ENCODE measurements at places on chromosomes 4 and X. TPM values are rescaled to one million over a fixed set of nuclear protein-coding genes. Genes with fewer than 3 reads are reported as not detected.

DNA sequence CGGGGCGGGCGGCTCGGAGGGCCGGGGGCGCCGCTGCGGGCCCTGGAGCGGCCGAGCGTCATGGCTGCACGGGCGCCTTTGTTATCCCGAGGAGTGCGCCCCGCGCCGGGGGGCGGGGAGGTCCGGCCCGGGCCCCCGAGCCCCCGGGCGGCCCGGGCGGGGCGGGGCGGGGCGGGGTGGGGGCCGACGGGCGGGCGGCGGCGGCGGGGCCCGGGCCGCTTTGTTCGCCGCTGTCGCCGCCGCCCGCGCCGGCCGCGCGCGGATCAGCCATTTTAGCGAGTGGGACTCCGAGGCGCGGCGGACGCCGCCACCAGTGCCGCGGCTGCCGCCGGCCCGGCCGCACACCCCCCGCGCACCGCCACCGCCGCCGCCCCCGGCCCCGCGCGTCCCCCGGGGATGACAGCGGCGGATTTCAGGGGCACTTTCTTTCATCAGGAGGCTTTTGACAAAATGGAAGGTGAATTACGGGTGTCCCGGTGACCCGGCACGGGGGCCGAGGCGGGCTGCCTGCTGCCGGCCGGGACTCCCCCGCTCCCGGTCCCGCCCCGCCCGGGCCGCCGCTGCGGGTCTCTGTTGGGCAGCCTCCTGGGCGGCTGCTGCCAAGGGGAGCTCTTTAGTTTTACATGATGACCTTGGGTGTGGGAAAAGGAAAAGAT, 1.2 kb downstream of the HMGB3 start:
- no peaks in the 10 kb centered on the region for H3K27me3 ChIP-seq
- peak overlapping the region; percentile 63 for H3K27ac ChIP-seq
- peaks cover 14% of the 10 kb centered on the region for H3K4me1 ChIP-seq
- H3K36me3 ChIP-seq = peaks cover 29% of the 10 kb centered on the region
- peak overlapping the region; percentile 76 for H3K4me3 ChIP-seq

The BGN gene
- 1.4 TPM for total RNA-seq

DNA sequence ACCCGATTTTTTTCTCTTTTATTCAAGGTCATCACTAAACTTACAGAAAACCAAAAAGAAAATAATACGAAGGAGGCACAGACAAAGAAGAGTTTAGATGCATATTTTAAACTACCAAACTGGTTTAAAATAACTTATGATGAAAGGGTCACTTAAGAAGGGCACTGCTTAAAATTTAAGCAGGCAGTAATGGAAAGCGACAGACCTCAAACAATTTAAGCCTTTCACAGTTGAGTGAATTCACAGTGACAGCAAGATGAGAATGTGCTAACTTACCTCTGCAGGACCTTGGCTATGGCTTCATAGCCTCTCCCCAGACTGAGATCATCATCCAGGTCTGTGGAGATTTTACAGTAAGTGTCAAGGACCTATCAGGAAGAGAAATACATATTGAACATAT, 112.1 kb downstream of the TTC29 start:
- DNase-seq = no peak
- H3K4me3 ChIP-seq = no peak overlapping the region
- H3K27me3 ChIP-seq = peaks cover 71% of the 10 kb centered on the region
- no peaks in the 10 kb centered on the region for H3K4me1 ChIP-seq
- no peak overlapping the region for H3K27ac ChIP-seq

DNA sequence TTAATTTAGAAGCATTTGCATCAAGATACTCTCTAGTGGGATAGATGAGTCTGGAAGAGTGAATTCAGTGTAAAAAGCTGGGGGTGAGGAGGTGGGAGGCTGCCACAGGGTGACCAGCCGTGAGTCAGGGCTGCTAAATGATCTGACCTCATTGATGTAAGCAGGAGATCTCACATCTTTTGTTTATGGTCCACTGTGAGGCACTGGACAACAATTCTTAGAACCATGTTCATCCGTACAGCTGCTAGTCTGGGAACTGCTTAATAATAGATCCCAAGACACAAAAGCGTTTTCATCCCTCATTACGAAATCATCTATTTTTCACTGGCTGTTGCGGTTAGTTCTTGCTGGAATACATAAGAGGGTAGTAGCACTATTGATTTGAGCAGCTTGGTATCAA, 14.1 kb downstream of the KLF3 start:
- H3K36me3 ChIP-seq = peaks cover 37% of the 10 kb centered on the region
- peaks cover 45% of the 10 kb centered on the region for H3K4me1 ChIP-seq
- no peaks in the 10 kb centered on the region for H3K27me3 ChIP-seq
- no peak for DNase-seq
- H3K27ac ChIP-seq = peak overlapping the region; percentile 77
- H3K4me3 ChIP-seq = no peak overlapping the region

GRCh38 chr4:82865592-82865991, 25.4 kb downstream of the SEC31A start:
- no peaks in the 10 kb centered on the region for H3K27me3 ChIP-seq
- peaks cover 20% of the 10 kb centered on the region for H3K4me1 ChIP-seq
- H3K36me3 ChIP-seq = peaks cover 100% of the 10 kb centered on the region
- peak; percentile 86 for DNase-seq
- H3K4me3 ChIP-seq = peak overlapping the region; percentile 33
- peak overlapping the region; percentile 96 for H3K27ac ChIP-seq

GRCh38 chrX:42530027-42530426, 247.9 kb downstream of the PPP1R2C start:
- H3K4me1 ChIP-seq = peaks cover 6% of the 10 kb centered on the region
- no peaks in the 10 kb centered on the region for H3K36me3 ChIP-seq
- H3K27ac ChIP-seq = no peak overlapping the region

GRCh38 chr4:22814906-22815305, 122.2 kb downstream of the GBA3 start:
- H3K4me1 ChIP-seq = peaks cover 4% of the 10 kb centered on the region
- H3K27me3 ChIP-seq = no peaks in the 10 kb centered on the region

- no peak overlapping the region for H3K4me3 ChIP-seq
- H3K36me3 ChIP-seq = peaks cover 17% of the 10 kb centered on the region
- H3K27me3 ChIP-seq = peaks cover 88% of the 10 kb centered on the region
- peak; percentile 86 for DNase-seq
These were observed 125.3 kb downstream of the COL4A6 start for GRCh38 chrX:108312957-108313356.

GRCh38 chrX:49291615-49292337, 11.7 kb upstream of the GAGE10 start:
- peak; percentile 57 for DNase-seq
- H3K36me3 ChIP-seq = no peaks in the 10 kb centered on the region
- H3K27me3 ChIP-seq = peaks cover 13% of the 10 kb centered on the region
- no peak overlapping the region for H3K27ac ChIP-seq

- H3K27me3 ChIP-seq = no peaks in the 10 kb centered on the region
- peaks cover 7% of the 10 kb centered on the region for H3K36me3 ChIP-seq
- DNase-seq = no peak
- no peak overlapping the region for H3K4me3 ChIP-seq
These were observed 1679.2 kb upstream of the TENM3 start for GRCh38 chr4:180564026-180564425.

The TRIM61 gene
- 0.26 TPM for total RNA-seq

The MFSD8 gene
- total RNA-seq = 24.1 TPM

DNA sequence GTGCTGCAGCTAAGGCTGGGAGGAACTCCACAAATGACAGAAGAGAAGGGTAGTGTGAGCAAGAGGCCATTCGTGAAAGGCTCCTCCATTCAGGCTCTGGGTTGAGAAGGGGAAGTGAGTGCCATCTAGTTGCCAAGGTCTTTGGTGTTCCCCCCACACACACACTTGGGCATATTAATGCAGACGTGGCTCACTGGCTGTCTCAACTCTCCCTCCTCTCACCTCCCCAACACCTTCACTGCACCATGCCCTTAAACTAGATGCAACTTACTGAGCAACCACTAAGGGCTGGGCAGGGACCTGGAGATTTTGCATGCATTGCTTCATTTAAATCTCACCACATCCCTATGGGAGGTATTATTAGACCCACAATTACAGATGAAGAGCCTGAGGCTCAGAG, 8.7 kb downstream of the CLRN2 start:
- peaks cover 10% of the 10 kb centered on the region for H3K27me3 ChIP-seq
- H3K4me1 ChIP-seq = no peaks in the 10 kb centered on the region
- no peaks in the 10 kb centered on the region for H3K36me3 ChIP-seq
- H3K27ac ChIP-seq = no peak overlapping the region

DNA sequence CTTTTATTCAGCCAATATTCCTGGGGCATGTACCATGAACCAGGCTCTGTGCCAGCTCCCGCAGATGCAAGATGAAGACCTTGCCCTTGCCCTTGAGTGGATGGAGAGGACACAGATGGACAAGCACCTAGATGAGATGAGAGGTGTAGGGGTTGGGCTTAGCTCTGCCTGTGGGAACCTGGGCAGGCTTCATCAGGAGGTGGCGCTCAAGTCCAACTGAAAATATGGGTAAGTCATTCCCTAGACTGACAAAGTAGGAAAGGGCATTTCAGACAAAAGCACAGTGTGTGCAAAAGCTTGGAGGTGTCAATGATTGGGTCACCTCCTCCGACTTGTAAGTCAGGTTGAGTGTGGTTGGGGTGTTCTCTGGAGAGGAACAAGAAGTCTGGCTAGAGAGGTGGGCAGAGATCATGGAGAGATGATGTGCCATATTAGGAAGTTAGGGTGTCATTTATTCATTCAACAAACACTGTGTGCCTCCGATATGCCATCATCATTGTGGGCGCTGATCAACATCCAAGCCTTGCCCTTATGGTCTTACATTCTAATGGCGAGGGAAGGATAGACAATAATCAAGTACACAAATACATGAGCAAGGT, 64.6 kb downstream of the ANAPC4 start:
- no peaks in the 10 kb centered on the region for H3K36me3 ChIP-seq
- no peaks in the 10 kb centered on the region for H3K27me3 ChIP-seq
- peak; percentile 72 for DNase-seq
- H3K27ac ChIP-seq = no peak overlapping the region
- H3K4me1 ChIP-seq = no peaks in the 10 kb centered on the region
- no peak overlapping the region for H3K4me3 ChIP-seq

The SAGE1 gene
- total RNA-seq = not detected

The CRMP1 gene
- not detected for total RNA-seq

- peaks cover 23% of the 10 kb centered on the region for H3K4me1 ChIP-seq
- H3K4me3 ChIP-seq = no peak overlapping the region
- no peak for DNase-seq
- H3K27me3 ChIP-seq = no peaks in the 10 kb centered on the region
- no peak overlapping the region for H3K27ac ChIP-seq
These were observed 122.4 kb downstream of the PALLD start for GRCh38 chr4:168619266-168619631.

- no peak overlapping the region for H3K4me3 ChIP-seq
- H3K36me3 ChIP-seq = peaks cover 46% of the 10 kb centered on the region
- no peaks in the 10 kb centered on the region for H3K27me3 ChIP-seq
- H3K4me1 ChIP-seq = peaks cover 15% of the 10 kb centered on the region
- no peak overlapping the region for H3K27ac ChIP-seq
- no peak for DNase-seq
These were observed 53.9 kb downstream of the IRF2 start for GRCh38 chr4:184420402-184420801.

DNA sequence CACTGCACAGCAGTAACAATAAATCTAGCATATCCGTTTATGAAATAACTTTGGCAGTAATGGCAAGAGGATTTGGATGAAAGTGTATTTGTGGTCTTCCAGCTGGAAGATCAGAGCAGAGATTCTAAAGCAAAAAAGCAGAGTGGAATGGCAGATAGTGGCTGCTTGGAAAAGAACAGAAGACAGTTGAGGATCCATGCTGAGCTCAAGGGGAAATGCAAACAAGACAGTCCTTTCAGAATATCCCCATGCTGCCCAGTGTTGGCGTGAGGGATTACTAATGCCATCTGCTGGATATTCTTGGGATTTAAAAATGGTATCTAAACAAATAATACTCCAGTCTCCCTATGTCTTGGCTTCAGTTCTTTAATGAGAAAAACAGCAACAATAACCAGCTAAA, 629.1 kb upstream of the ATOH1 start:
- peaks cover 6% of the 10 kb centered on the region for H3K4me1 ChIP-seq
- no peaks in the 10 kb centered on the region for H3K36me3 ChIP-seq
- H3K27me3 ChIP-seq = no peaks in the 10 kb centered on the region
- DNase-seq = peak; percentile 63
- no peak overlapping the region for H3K4me3 ChIP-seq

The SYP gene
- total RNA-seq = 0.75 TPM

GRCh38 chrX:20221902-20222301, 44.8 kb downstream of the RPS6KA3 start:
- H3K27ac ChIP-seq = no peak overlapping the region
- no peak overlapping the region for H3K4me3 ChIP-seq
- H3K4me1 ChIP-seq = peaks cover 6% of the 10 kb centered on the region
- H3K27me3 ChIP-seq = peaks cover 59% of the 10 kb centered on the region

The ADH1A gene
- total RNA-seq = 0.21 TPM

GRCh38 chr4:39085891-39086290, 23.9 kb downstream of the KLHL5 start:
- peak overlapping the region; percentile 46 for H3K27ac ChIP-seq
- H3K36me3 ChIP-seq = peaks cover 21% of the 10 kb centered on the region
- H3K4me1 ChIP-seq = peaks cover 17% of the 10 kb centered on the region

DNA sequence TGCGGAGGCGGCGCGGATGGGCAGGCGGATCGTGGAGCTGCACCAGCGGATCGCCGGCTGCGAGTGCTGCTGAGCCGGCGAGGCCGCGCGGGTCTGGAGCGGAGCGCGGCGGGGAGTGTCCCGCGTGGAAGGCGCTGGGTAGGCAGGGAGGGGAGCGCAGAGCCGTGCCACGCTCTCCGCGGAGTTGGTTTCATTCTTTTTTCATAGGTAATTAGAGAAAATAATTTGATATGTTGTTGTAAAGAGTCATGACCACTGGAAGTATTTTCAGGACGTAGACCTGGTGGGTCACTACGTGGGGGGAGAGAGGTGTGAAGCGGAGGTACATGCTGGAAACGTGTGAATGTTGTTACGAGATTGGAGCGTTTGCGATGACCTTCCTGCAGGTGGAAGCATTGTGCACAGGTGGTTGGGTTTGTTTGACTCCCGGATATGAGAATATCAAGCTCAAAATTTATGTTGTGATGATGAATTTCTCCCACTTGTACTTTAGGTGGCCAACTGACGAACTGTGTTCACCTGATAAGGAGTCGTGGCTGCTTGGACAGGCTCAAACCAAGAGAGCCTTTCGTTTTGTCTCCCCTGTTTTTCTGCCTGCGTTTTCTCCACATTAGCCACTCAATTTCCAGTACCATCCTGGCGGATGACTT, 19.1 kb upstream of the S100P start:
- H3K27me3 ChIP-seq = no peaks in the 10 kb centered on the region
- peaks cover 22% of the 10 kb centered on the region for H3K4me1 ChIP-seq
- DNase-seq = peak; percentile 71

The ART3 gene
- not detected for total RNA-seq

The DUSP21 gene
- not detected for total RNA-seq

GRCh38 chr4:123649645-123650391, 253.2 kb downstream of the SPRY1 start:
- H3K27ac ChIP-seq = peak overlapping the region; percentile 95
- peak; percentile 63 for DNase-seq
- no peak overlapping the region for H3K4me3 ChIP-seq

All from MCF 10A (cell line).